ENCODE measurements at places on chromosomes 7 and 10.
A peak's percentile ranks its signal among the peaks of the same experiment; 100 is the strongest.

GRCh38 chr10:102113261-102113955 lies 6.8 kb downstream of the LDB1 start:
- no peak for DNase-seq

GRCh38 chr7:116357781-116358670 lies 141.5 kb upstream of the CAV2 start:
- DNase-seq, result no peak

- no peak for DNase-seq
These were observed 253.3 kb downstream of the SEMA3A start for GRCh38 chr7:83941300-83941699.

DNA sequence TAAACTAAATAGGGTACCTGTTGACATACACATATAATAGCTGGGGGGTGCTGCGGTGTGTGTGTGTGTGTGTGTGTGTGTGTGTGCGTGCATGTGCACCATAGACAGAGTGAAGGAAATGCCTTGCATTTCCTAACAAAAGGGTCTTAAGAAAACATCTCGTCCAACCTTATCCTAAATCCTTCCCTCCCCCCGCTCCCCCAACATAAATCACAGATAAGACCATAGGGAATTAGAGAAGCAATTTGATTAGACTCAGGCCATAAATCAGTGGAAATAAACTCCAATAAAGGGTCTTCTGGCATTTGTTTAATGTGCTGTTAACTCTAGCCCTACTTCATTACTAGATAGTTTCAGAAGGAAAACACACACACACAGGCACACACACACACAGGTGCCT lies 148.5 kb downstream of the PPP1R17 start:
- DNase-seq, result no peak

DNA sequence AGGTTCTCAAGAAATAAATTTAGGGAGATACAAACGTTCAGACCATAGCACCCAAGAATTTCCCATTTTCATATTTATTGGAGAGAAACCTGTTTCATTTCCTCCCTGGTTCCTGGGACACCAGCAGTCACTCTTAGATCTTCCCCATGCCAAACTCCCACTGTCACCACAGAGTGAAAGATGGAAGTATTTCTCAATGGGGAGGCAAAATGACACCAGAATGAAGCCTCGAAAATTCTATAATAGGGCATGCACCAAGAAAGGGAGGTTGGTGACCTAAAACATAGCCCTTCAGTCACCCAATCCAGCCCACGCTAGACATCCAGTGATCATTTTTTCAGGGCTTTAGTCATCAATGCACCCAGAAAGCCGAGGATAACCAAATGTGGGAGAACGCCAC lies 148.1 kb upstream of the PLXDC2 start:
- DNase-seq, result no peak

DNA sequence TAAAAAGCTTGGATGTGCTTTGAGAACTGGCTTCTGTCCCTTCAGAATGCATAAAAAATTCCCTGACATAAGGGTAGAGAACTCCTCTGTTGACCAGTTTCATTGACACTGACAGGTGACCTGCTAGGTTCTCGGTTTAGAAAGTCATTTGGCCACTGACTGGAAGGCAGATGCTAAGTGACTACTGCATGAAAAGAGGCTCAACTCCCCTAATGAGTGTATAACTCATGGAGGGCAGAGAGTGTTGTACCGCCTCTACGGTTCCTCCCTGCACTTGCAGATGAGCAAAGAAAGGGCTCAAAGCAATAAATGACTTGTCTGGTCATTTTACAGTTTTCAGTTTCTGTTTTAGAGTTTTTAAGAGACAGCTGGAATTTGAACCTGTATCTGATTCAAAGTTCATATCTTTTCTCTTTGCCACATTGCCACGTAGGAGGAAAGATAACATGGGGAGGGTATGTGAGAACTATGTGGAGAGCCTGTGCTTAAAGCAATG lies 2.9 kb upstream of the FGL2 start:
- no peak for DNase-seq

- no peak for DNase-seq
These were observed 37.6 kb upstream of the RNF32 start for GRCh38 chr7:156603011-156603410.

GRCh38 chr7:65796205-65796604 lies 76.7 kb upstream of the VKORC1L1 start:
- no peak for DNase-seq

GRCh38 chr7:87874066-87874465 lies 2.1 kb downstream of the SLC25A40 start:
- no peak for DNase-seq

- peak; percentile 8 for DNase-seq
These were observed 15.8 kb upstream of the LYZL2 start for GRCh38 chr10:30645340-30645827.

GRCh38 chr7:101717628-101718357 lies 88.7 kb upstream of the MYL10 start:
- no peak for DNase-seq

DNA sequence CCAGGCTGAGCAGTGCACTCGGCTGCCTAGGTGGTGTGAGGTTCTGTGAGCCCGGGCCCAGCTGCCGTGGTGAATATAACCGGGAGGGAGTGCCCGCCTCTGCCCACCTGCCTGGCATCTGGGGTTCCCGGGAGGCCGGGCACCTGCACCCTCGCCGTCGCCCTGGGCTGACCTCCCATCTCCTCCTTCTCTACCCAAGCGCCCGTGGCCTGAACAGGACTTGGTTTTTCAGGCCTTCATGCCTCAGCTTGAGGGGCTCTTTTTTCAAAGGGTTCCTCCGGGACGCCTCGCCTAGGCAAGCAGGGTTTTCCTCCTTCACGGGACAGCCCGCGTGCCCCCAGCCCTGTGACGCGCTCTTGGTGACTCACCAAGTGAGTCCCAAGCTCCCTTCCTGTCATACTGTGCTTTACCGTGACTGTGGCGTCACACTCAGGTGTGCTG lies 9.9 kb downstream of the INPP5A start:
- no peak for DNase-seq

DNA sequence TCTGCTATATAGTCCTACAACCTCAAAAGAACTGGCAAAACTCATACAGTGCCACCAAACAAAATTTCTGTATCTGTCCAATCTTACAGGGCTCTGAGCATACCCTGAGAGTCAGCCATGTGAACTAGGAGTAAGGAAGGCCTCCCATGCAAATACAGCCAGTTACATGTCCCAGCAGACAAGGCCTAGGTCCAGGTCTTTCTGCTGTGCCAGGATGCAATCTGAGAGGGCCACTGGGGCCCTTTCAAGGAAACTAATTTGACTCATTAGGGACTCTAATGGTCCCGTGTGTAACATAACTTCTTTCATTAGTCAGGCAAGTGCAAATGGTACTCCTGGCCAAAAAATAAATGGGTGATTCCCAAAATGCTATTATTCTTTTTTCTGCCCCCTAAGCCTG lies 17.9 kb upstream of the HIBADH start:
- DNase-seq, result no peak

DNA sequence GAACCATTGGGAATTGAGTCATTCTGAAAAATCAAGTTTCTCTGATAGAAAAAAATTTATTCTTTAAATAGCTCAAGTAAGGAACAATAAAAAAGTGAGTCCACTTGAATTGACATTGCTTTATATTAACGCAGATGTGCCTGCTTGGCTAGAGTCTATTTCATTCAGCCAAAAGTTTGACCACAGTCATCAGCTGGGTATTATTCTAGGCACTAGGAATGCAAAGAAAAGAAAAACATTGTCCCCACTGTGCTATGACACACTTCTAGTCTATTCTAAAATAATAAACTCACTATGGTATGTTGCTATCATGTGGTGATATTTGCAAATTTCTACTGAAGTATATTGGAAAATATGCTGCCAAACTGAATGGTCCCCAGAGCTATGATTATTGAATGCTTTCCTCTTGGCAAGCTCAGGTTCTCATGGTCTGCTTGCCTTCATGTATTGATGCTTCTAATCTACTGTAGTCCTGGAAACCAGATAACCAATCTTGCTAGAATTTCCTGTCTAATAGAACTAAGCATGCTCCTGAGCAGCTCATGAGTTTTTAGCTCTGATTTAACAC lies 8.3 kb downstream of the SFRP4 start:
- DNase-seq, result no peak

- no peak for DNase-seq
These were observed 155.1 kb upstream of the SEMA3D start for GRCh38 chr7:85341973-85342372.

DNA sequence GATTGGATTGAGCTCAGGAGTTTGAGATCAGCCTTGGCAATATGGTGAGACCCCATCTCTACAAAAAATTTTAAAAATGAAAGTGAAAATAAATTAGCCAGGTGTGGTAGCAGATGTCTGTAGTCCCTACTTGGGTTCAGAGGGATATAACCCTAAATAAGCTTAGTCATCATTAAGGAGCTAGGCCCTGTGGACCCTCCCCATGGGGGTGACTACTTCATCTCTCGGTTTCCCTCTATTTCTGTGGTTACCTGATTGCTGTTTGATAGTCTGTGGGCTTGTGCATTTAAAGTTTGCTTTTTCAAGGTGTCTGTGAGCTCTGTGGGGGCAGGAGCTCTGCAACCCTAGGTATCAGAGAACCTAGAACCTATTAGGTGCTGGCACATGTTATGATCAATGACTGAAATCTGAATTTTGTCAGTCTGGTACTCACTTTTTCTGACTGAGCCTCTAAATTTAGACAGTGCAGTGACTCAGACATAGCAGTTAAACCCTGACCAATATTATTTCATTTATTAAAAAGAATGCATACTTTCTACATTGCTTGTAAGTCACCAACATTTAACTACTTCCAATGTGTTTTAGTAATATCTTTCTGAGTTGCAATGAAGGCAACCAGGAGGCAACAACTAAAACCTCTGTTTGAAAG lies 8.1 kb upstream of the CUZD1 start:
- DNase-seq, result no peak

DNA sequence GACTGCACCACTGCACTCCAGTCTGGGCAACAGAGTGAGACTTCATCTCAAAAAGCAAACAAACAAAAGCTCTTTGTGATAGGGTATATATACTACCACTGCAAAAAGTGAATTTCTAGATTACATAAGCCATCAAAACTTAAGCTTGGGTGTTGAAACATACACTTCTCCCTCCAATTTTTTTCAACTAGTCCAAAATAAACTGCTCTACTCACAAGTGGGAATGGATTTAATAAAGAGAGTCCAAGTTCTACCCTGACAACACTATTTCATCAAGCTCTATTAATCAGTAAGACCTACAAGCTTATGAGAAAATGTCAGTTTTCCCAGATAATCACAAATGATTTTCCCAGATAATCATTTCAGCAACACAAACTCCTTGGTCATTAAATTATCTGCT lies 82.7 kb downstream of the NT5C2 start:
- no peak for DNase-seq

GRCh38 chr10:101091546-101092290 lies 29.9 kb downstream of the KAZALD1 start:
- no peak for DNase-seq

GRCh38 chr10:32049113-32049512 lies 7.1 kb downstream of the KIF5B start:
- DNase-seq, result no peak

GRCh38 chr7:30757342-30757692 lies 5.4 kb downstream of the INMT start:
- DNase-seq, result no peak

- no peak for DNase-seq
These were observed 114.7 kb downstream of the MYO3A start for GRCh38 chr10:26048756-26049155.

DNA sequence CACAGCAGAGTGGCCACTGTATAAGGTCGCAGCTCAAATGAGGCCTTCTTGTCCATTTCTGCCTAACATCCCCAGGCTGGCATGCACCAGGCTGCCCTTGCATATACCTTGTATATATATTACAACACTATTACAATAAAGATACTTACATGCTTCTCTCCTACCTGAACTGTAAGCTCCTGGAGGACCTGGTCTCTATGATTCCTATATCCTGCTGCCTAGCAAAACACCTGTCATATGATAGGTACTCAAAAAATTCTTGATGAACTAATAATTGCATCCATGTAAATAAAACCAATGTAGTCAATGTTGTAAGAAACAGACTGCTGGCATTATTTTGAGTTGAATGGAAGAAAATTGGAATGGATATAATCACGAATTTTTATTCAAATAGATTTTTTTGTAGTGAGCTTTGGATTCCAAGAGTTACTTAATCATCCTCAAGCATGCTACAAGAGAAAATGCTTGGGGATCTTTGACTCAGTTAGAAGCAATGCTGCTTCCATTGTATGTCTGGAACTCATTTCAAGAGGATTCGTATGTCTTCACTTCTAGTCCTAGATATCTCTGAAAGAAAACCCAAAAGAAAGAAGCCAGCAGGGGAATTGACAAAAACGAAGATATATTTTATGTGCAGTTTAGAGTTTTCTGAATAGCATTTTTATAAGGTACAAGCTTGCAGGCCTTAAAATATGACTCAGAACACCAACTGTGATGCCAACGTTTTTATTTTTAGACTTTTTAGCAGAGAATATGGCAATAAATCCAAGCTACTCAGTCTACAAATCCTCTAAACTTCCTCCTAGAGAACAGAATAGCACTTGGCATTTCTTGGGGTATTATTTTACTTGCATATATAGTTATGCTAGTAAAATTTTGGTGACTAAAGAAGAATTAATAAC lies 53.1 kb downstream of the OSBPL3 start:
- no peak for DNase-seq

- no peak for DNase-seq
These were observed 675 bp downstream of the ABRAXAS2 start for GRCh38 chr10:124802313-124802675.

DNA sequence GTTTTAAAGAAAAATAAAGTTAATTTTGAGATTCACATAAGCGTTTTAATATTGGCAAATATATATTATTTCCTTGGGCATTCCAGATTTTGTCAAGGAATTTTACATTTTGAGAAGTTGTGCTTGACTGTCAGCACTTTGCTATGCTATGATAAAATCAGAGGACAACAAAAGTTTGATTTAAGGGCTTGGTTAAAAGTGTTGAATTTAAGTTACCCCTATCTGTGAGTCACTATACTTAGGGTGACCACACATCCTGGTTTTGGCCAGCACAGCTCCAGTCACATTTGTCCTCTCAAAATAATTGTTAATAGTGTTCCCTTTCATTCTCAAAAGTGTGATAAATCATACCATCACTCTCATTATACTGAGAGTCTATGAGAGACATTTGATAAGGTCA lies 34.2 kb upstream of the ANK3 start:
- no peak for DNase-seq

DNA sequence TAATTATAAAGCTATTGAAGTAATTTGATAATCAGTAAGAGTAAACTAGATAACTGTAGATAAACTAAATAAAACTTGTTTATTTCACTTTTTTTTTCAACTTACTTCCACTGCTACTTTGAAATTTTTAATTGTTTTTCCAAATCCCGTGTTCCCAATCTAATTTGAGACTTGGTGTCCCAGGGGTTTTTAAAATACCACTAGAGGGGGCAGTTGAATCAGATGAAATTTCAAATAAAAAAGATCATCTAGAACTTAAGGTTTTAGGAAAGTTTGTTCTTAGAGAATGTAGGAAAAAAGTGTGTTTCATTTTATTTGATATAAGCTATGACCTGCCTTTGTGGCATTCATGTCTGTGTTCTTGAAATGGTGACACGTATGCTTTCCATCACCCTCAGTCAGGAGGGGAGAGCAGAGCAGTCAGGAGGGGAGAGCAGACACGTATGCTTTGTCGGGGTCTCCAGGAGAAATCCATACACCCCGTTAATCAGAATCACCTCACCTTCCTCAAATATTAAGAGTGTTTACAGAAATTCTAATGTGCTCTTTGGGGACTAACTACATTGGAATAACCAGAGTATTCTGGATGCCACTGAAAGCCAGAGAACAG lies 49.9 kb downstream of the C10orf67 start:
- DNase-seq, result no peak

GRCh38 chr10:116899626-116900025 lies 50.3 kb downstream of the ENO4 start:
- DNase-seq, result no peak

Measured in stimulated activated CD4-positive, alpha-beta T cell treated with anti-CD3 and anti-CD28 coated beads, Interleukin-12 subunit alpha, Interleukin-12 subunit beta, amount 100 ng/mL, for 24 hours (primary cell).